ENCODE measurements at places on chromosomes 12 and 14. TPM values are rescaled to one million over a fixed set of nuclear protein-coding genes. Genes with fewer than 3 reads are reported as not detected.

IFI27L1 gene
- total RNA-seq: 12.1 TPM

HRK gene
- under 0.01 TPM for total RNA-seq

NUP107 gene
- 70.6 TPM for total RNA-seq

PPP4R4 gene
- 0.37 TPM for total RNA-seq

ANG gene
- 7.0 TPM for total RNA-seq

DNAI7 gene
- not detected for total RNA-seq

OR5AU1 gene
- total RNA-seq: not detected

OR4K1 gene
- not detected for total RNA-seq

RHEBL1 gene
- 0.39 TPM for total RNA-seq

GRIP1 gene
- under 0.01 TPM for total RNA-seq

CLMN gene
- total RNA-seq: 6.6 TPM

KRT79 gene
- not detected for total RNA-seq

PMEL gene
- total RNA-seq: 0.78 TPM

NGDN gene
- 32.8 TPM for total RNA-seq

ADAM21 gene
- 0.39 TPM for total RNA-seq

FICD gene
- total RNA-seq: 2.9 TPM

GPR68 gene
- 2.2 TPM for total RNA-seq

NUAK1 gene
- total RNA-seq: 0.73 TPM

KRT72 gene
- total RNA-seq: not detected

P2RX2 gene
- not detected for total RNA-seq

SDR9C7 gene
- not detected for total RNA-seq

RHOJ gene
- total RNA-seq: 1.1 TPM

MYO1A gene
- not detected for total RNA-seq

INHBC gene
- under 0.01 TPM for total RNA-seq

KRT74 gene
- total RNA-seq: not detected

ANKS1B gene
- 14.3 TPM for total RNA-seq

SERPINA12 gene
- total RNA-seq: not detected

LRRC9 gene
- under 0.01 TPM for total RNA-seq

MYF6 gene
- not detected for total RNA-seq

JPH4 gene
- total RNA-seq: not detected

Data from subcutaneous preadipocyte (primary cell).